ENCODE measurements at places on chromosomes 16 and 17. TPM values are rescaled to one million over a fixed set of nuclear protein-coding genes. Genes with fewer than 3 reads are reported as not detected.

The UNC13D gene
- 21.8 TPM for total RNA-seq

The SRP68 gene
- 26.2 TPM for total RNA-seq

The MEIOB gene
- total RNA-seq = 0.26 TPM

- no peak for DNase-seq
These were observed 385.4 kb upstream of the CDH5 start for GRCh38 chr16:65981057-65981456.

GRCh38 chr16:19290860-19291259 is 5.3 kb downstream of the CLEC19A start:
- DNase-seq = no peak

DNA sequence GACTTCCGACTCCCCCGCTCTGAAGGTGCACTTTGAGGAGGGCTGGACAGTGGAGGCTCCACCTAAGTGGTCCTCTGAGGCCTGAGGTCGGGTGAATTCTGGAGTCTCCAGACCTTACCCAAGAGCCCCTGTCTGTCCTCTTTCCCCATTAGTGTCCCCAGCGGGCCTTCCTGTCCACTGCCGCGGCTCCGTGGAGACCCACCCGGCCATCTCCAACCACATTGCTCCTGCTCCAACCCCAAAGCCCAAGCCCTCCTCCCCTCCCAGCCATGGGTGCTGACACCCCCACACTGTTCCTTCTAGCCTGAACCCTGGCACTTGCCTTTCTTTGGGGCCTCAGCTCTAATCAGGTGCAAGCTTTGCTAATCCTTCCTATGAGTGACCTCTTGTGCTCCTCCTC is 283.1 kb upstream of the TNRC6C start:
- DNase-seq = no peak

DNA sequence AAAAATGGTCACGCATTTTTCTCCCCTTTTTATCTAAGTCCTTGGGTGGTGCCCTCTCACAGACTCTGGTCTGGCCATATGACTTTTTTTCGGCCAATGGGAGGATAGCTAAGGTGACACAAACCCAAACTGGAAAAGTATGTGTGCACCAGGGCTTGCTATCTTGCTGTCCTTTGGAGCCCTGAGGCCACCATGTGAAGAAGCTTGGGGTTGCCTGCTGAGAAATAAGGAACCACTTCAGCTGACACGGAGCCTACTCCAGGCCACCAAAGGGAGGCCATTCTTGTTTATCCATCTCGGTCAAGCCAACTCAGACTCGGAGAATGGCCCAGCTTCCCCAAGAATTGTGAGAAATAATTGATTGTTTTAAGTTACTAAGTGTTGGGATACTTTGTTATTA is 111.4 kb upstream of the ZFHX3 start:
- no peak for DNase-seq

- DNase-seq = no peak
These were observed 15.1 kb downstream of the FAM117A start for GRCh38 chr17:49748791-49749190.

- DNase-seq = no peak
These were observed 120.0 kb upstream of the TBX2 start for GRCh38 chr17:61279476-61280145.

- no peak for DNase-seq
These were observed 6.2 kb downstream of the MEAK7 start for GRCh38 chr16:84498223-84498610.

GRCh38 chr16:72884037-72884436 is 163.9 kb downstream of the ZFHX3 start:
- no peak for DNase-seq
